ENCODE measurements at places on chromosomes 3 and 15.
A peak's percentile ranks its signal among the peaks of the same experiment; 100 is the strongest.

- no peak for DNase-seq
These were observed 163.5 kb downstream of the ABHD5 start for GRCh38 chr3:43854283-43854682.

- DNase-seq: no peak
These were observed 404.5 kb downstream of the OCA2 start for GRCh38 chr15:27694506-27695087.

GRCh38 chr15:52448011-52448890 lies 80.4 kb downstream of the MYO5A start:
- no peak for DNase-seq

DNA sequence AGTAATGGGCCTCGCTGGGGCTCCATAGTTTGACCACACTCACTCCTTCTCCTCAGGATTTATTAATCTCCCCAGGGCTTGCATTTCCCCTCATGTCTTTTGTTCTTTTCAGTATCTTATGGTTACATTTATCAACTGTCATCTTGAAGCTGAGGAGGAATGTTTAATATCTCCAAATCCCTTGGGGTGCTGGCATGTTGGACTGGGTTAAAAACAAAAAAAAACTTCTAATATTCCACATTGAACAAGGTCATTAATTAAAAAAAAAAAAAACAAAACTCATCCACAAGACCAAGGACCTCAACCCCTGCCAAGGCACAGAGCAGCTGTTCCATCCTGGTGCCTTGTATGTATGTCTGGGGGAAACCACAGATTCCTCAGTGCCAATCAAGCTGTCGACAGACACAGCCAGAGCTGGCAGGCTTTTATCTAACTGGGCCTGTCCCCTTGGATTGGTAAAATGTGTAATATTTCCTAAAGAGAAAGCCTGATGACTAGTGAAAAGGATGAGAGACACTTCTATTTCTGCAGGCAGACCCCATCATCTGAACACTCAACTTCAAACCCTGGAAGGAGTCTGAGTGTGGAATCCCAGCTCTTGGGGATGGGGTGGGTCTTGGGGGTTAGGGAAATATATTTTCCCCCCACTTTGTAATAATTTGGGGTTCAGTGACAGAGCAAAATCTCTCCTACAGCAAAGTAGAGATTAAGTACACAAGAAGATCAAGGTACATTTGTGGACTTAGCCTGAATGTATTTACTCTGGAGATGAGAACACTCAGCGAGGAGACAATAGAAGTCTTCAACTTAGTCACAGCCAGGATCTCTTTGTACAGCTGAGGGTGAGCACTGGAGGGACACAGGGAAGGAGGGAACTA lies 69.1 kb downstream of the TTC23 start:
- no peak for DNase-seq

DNA sequence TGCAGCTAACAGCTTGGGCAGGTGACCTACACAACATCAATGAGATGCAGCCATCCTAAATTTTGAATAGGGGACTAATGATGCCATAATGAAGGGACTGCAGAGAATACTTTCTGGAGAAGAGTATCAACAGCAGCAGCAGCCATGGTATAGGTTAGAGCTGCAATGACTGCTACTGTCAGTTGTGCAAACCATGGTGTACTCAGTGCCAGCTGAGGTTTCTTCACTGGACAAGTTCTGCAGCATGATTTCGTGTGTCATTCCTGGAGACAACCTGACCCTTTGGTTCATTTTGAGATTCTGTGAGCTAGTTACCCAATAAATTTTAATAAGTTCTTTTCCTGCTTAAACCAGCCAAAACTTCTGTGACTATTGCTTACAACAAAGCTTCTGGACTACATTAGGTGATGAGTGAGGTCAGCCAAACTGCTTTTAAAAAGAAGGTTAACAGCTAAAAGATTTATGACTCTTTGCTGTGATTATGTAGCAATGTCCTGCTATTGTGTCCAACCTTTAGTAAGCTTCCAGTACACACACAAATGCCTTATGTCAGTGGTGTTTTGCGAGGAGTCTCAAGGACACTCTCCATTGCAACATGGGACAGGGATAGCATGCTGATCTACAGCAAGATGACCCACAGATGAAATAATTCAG lies 4.8 kb upstream of the DAZL start:
- no peak for DNase-seq

- DNase-seq: peak; percentile 55
These were observed 559 bp upstream of the LRRN1 start for GRCh38 chr3:3798631-3799113.
